Testis (tissue), 5 donors: ENCODE measurements at places on chromosomes 5 and 9. TPM values are rescaled to one million over a fixed set of nuclear protein-coding genes. Genes with fewer than 3 reads are reported as not detected.

GFI1B gene
- 12.6 TPM for polyA plus RNA-seq

TLE1 gene
- 53.3 TPM for polyA plus RNA-seq

KIF27 gene
- 16.1 TPM for polyA plus RNA-seq

CAVIN4 gene
- polyA plus RNA-seq = 3.7 TPM

STK32A gene
- polyA plus RNA-seq = 3.9 TPM

MAMDC4 gene
- polyA plus RNA-seq = 8.1 TPM

GDNF gene
- 0.49 TPM for polyA plus RNA-seq

C9orf153 gene
- polyA plus RNA-seq = 24.4 TPM

ESM1 gene
- 1.1 TPM for polyA plus RNA-seq

FOXD1 gene
- polyA plus RNA-seq = 9.1 TPM

LHX2 gene
- 3.4 TPM for polyA plus RNA-seq

POU5F2 gene
- polyA plus RNA-seq = 5.2 TPM

PTGDS gene
- 4,976 TPM for polyA plus RNA-seq

SKP1 gene
- polyA plus RNA-seq = 919 TPM

CDH6 gene
- 3.6 TPM for polyA plus RNA-seq
